SW480 (cell line): ENCODE measurements at places on chromosomes 6 and 20.

DNA sequence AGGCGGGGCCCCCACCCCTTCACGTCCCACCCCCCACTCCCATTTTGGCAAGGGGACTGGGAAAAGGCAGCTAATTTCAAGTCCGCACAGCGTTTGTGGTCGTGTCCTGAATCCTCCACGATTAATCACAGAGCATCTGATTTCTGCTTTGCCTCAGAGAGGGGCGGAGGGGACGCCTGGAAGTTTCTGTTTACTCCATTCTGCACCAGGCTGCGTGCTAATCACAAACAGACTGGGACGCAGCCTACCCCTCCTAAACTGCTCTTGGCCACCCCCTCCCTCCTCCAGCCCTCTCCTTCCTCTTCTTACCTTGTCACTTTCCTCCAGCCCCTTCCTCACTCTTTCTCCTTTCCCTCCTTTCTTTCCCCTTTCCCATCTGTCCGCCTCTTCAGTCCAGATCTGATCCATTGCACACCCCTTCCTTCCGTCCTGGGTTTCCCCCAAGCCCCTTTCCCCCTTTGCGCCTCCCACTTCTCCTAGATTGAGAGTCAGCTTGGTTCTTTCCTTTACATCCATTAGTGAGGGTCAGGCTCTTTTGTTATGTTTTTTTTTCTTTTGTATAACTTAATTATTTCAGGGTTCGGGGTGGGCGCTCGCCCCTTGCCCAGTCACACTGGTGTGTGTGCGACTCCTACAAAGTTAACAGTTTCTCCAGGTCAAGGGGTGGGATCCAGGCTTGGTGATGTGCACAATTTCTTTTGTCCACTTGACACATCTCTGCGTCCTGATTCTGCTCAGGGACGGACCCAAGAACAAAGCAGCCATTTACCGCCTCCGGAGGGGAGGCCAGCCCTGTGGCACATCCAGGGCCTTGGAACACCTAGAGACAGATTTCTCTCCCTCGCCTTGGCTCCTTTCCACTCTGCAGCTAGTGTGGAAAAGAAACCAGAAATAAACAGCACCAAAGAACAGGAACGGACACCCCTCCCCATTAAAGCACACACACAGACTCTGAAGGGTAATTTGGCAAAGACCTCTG, 520 bp upstream of the RIPOR3 start:
- DNase-seq, result no peak

GRCh38 chr6:37480951-37481534, 18.6 kb downstream of the CCDC167 start:
- no peak for DNase-seq

- peak; percentile 31 for DNase-seq
These were observed 25.0 kb downstream of the HEBP2 start for GRCh38 chr6:138428944-138429598.

GRCh38 chr6:84657025-84657424, 107.4 kb downstream of the TBX18 start:
- no peak for DNase-seq

GRCh38 chr6:170294813-170295509, 4.1 kb upstream of the DLL1 start:
- DNase-seq, result no peak

GRCh38 chr6:33846226-33846625, 42.4 kb upstream of the MLN start:
- no peak for DNase-seq

DNA sequence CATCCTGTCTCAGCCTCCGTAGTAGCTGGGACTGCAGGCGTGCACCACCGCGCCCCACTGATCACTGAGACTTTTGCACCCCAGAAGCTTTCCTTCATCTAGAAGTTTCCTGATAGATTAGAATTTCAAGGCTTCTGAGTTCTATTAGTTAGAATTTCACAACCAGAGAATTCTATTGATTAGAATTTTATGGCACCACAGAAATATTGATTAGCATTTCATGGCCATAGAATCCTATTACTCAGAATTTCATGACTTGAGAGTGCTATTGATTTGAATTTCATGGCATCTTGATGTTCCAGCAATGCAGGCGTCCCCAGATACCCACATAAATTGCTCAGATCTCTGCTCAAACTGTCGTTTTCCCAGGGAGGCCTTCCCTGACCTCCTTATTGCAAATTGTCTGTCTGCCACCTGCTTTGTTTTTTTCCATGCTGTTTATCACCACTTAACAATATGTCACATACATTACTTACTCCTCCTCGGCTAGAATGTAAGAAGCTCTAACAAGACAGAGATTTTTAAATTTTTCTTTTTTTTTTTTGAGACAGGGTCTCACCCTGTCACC, 16.9 kb upstream of the CBFA2T2 start:
- no peak for DNase-seq

DNA sequence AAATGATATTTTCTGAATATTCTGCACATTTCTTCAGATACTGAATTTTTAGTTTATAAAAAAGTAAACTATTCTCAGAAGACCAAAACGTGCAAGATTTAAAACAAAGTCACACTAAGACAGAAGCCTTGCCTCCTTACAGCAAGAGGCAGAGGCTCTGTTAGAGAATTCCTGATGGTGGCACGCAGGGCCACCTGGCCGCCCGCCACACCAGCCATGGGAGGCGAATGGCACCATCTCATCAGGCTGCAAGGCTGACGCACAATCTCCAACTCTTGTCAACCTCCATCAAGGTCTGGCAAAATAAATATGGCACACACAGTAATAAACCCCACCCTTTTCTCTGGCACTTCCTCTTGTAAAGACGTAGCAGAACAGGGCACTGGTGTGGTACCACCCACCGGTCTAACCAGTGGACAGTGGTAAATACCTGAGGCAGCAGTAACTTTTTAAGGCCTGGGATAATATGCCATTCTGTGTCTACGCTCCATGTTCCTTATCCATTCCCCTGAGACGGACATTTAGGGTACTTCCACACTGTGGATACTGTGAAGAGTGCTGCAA, 111.4 kb downstream of the WDR27 start:
- no peak for DNase-seq

DNA sequence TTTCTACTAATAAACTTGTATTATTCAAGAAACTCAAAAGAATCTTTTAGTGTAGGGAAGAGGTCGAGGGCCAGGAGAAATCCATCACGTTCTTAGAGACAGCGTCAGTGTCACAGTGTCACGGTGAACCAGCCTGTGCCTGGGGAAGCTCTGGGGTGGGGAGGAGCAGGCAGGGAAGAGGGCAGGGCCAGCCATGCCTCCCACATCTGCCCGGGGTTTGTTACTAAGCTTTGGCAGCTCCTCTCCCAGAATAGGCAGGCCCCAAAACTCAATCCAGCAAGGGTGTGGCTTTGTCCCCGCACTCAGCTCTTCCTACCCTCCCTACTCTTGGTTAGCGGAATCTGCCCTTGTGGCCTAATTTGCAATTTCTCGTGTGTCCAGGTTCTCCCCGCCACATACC, 72.9 kb downstream of the TCP11 start:
- DNase-seq, result no peak

DNA sequence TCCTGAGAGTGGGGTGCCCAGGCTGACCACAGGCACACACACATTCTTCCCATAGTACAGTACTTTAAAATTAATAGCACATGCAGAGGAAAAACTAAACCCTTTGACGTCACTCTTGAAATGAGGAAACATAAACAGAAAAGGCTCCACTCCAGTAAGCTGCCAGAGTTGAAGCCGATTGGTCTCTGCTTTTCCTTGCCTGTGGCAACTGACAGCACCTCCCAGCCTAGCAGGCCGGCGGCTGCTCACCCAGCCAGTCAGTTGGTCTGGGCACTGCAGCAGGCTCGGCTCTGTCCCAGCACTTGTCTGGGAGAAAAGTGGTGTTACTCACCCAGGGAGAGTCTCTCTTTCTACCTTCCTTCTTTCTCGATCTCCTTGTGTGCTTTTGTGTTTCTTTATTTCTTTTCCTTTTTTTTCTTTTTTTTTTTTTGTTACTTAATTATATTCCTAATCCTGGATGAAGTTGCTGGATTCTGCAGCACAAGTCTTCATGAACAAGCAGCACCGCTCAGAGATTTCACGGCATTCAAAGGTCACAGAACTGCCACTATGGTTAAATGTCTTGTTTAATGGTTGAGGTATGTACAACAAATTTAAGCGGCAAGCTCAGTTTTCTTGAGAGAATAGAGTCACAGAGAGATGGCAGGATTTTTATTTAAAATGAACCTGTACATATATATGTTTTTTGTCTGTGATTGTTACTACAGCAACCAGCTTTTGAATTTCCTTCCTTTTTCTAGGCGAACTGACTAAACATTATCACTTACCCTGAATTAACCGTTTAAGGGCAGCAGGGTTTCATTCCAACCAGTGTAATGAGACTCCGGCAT, at the start of gene PDE7B:
Gene PDE7B (plus strand): TSS at position 260 of the 830 bp plus-strand sequence.
- no peak for DNase-seq
